ENCODE measurements at places on chromosomes 1 and 21. TPM values are rescaled to one million over a fixed set of nuclear protein-coding genes. Genes with fewer than 3 reads are reported as not detected.

The AIRE gene
- total RNA-seq, result 3.0 TPM

The IGSF3 gene
- 0.68 TPM for total RNA-seq

The SPRR2F gene
- total RNA-seq, result not detected

The C1QC gene
- total RNA-seq, result not detected

The ALX3 gene
- not detected for total RNA-seq

The VSIG8 gene
- not detected for total RNA-seq

The SPTA1 gene
- total RNA-seq, result not detected

The PEAR1 gene
- 0.09 TPM for total RNA-seq

The FH gene
- total RNA-seq, result 73.2 TPM

The THEMIS2 gene
- 61.6 TPM for total RNA-seq

The HRNR gene
- not detected for total RNA-seq

The CTSE gene
- total RNA-seq, result not detected

The CEP350 gene
- total RNA-seq, result 51.3 TPM

The GPR25 gene
- total RNA-seq, result not detected

The ANKRD45 gene
- 0.11 TPM for total RNA-seq

The RNU1-3 gene
- total RNA-seq, result 2,397 TPM

The RNU1-4 gene
- total RNA-seq, result 2,397 TPM

The TENT5C gene
- total RNA-seq, result 8.6 TPM

The PALMD gene
- not detected for total RNA-seq

The S100A10 gene
- total RNA-seq, result 437 TPM

The B3GALT2 gene
- total RNA-seq, result 0.80 TPM

The FMO3 gene
- total RNA-seq, result not detected

The ISG20L2 gene
- 59.3 TPM for total RNA-seq

The TACSTD2 gene
- total RNA-seq, result not detected

The ANKRD35 gene
- total RNA-seq, result 0.48 TPM

The IQCC gene
- 4.3 TPM for total RNA-seq

The SH2D1B gene
- not detected for total RNA-seq

The DPT gene
- not detected for total RNA-seq

The NPL gene
- total RNA-seq, result 3.2 TPM

Data from T-helper 2 cell treated with Interferon-gamma antibody and Interleukin-4, amounts not matched to agents 100 ng/mL and 5 ng/mL, for 36 hours (primary cell).